A549 treated with CpdA at 1 μM for 4 hours (cell line): ENCODE measurements at places on chromosomes 5 and 9. TPM values are rescaled to one million over a fixed set of nuclear protein-coding genes. Genes with fewer than 3 reads are reported as not detected.

The SHB gene
- 37.3 to 64.5 TPM (median 57.0 TPM) in 5 replicates for total RNA-seq

The WNK2 gene
- total RNA-seq: 5.9 to 7.7 TPM (median 6.6 TPM) in 5 replicates

The BNC2 gene
- total RNA-seq: 3.9 to 6.9 TPM (median 5.1 TPM) in 5 replicates

The PPP3R2 gene
- total RNA-seq: not detected in 5 replicates

The EQTN gene
- total RNA-seq: not detected in 5 replicates

The RANBP3L gene
- total RNA-seq: not detected in 5 replicates

The ADAMTSL1 gene
- 0.07 to 0.18 TPM (median 0.07 TPM) in 3 of 5 replicates, not detected in the others for total RNA-seq

The NR5A1 gene
- 0.08 TPM in 1 of 5 replicates, not detected in the others for total RNA-seq

The DEPDC1B gene
- 15.6 to 19.1 TPM (median 18.5 TPM) in 5 replicates for total RNA-seq

The CDX1 gene
- not detected in 5 replicates for total RNA-seq

The PRDM9 gene
- not detected in 5 replicates for total RNA-seq

The GIN1 gene
- total RNA-seq: 3.9 to 6.4 TPM (median 4.3 TPM) in 5 replicates

The ECPAS gene
- total RNA-seq: 36.9 to 51.0 TPM (median 38.2 TPM) in 5 replicates

The AFAP1L1 gene
- total RNA-seq: 4.4 to 6.3 TPM (median 5.5 TPM) in 5 replicates

The SLC46A2 gene
- not detected in 5 replicates for total RNA-seq

The ZFAND5 gene
- total RNA-seq: 141 to 182 TPM (median 154 TPM) in 5 replicates

The AK8 gene
- total RNA-seq: 0.84 to 1.4 TPM (median 1.2 TPM) in 5 replicates

The FAM114A2 gene
- 8.6 to 14.8 TPM (median 9.2 TPM) in 5 replicates for total RNA-seq

The FGF10 gene
- not detected in 5 replicates for total RNA-seq

The SLC6A7 gene
- total RNA-seq: 0.01 to 0.07 TPM in 2 of 5 replicates, not detected in the others

The GMCL2 gene
- total RNA-seq: not detected in 5 replicates

The SLC1A3 gene
- not detected in 5 replicates for total RNA-seq

The MARCOL gene
- total RNA-seq: not detected in 5 replicates

The PCDHGB3 gene
- total RNA-seq: 0.15 to 0.35 TPM (median 0.20 TPM) in 5 replicates

The ADAMTSL2 gene
- total RNA-seq: not detected in 5 replicates

The MCIDAS gene
- total RNA-seq: 1.8 to 2.5 TPM (median 2.2 TPM) in 5 replicates

The CNTNAP3 gene
- total RNA-seq: 8.7 to 12.3 TPM (median 10.4 TPM) in 5 replicates

The BTNL3 gene
- not detected in 5 replicates for total RNA-seq

The SPINK7 gene
- not detected in 5 replicates for total RNA-seq

The DDX4 gene
- total RNA-seq: 0.02 TPM in 1 of 5 replicates, not detected in the others

The VPS13A gene
- 9.7 to 10.4 TPM (median 10.1 TPM) in 5 replicates for total RNA-seq

The PDE4D gene
- 32.4 to 49.7 TPM (median 47.1 TPM) in 5 replicates for total RNA-seq

The IL4 gene
- not detected in 5 replicates for total RNA-seq

The C9orf50 gene
- total RNA-seq: not detected in 5 replicates

The SH2D3C gene
- total RNA-seq: 0.03 to 0.16 TPM (median 0.13 TPM) in 4 of 5 replicates, not detected in the other

The TTC16 gene
- 0.02 TPM in 1 of 5 replicates, not detected in the others for total RNA-seq

The SPINK13 gene
- total RNA-seq: not detected in 5 replicates

The CORO2A gene
- total RNA-seq: 0.36 to 0.86 TPM (median 0.59 TPM) in 5 replicates

The FAM221B gene
- total RNA-seq: not detected in 5 replicates

The SOX30 gene
- total RNA-seq: 0.05 to 0.07 TPM in 2 of 5 replicates, not detected in the others

The PTGR1 gene
- total RNA-seq: 362 to 407 TPM (median 392 TPM) in 5 replicates

The MSX2 gene
- 4.6 to 6.7 TPM (median 6.3 TPM) in 5 replicates for total RNA-seq

The TSLP gene
- not detected in 5 replicates for total RNA-seq

The ITGA2 gene
- total RNA-seq: 22.6 to 36.8 TPM (median 31.8 TPM) in 5 replicates
